Activated T-helper 1 cell treated with anti-CD3 and anti-CD28 coated beads, Interleukin-12 subunit alpha, Interleukin-12 subunit beta, Interleukin-2, Interleukin-4 antibody, amounts not matched to agents 30 ng/mL and 10 ng/mL and 1 ng/mL, durations not matched to agents 14 hours and 24 hours and 36 hours (primary cell): ENCODE measurements at places on chromosomes 4 and X. TPM values are rescaled to one million over a fixed set of nuclear protein-coding genes. Genes with fewer than 3 reads are reported as not detected.

The SPON2 gene
- 12.1 and 16.3 TPM in 2 replicates for total RNA-seq

The MAPK10 gene
- total RNA-seq, result not detected in 2 replicates

The CXCL3 gene
- total RNA-seq, result 0.18 TPM in 1 of 2 replicates, not detected in the other

The MED12 gene
- 59.9 and 65.4 TPM in 2 replicates for total RNA-seq

The ACE2 gene
- 0.10 TPM in 1 of 2 replicates, not detected in the other for total RNA-seq

The RAB39B gene
- 11.4 and 12.5 TPM in 2 replicates for total RNA-seq

DNA sequence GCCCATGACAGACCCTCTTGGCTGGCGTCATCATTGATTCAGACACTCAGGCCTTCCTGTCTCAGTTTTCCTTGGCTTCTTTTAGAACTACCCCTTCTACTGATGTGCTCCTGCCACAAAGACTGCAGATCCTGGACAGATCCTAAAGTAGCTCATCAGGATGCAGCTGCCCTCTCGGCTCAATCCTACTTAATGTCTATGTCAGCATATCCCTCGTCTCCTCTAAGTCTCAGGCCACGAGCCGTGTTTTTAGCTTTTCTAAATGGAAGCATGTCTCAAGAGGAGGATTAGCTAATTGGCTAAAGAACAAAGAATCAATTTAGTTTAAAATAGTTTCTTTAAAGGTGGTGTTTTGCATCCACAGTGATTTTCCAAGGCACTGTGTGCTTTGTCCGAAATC, 447.7 kb downstream of the STIM2 start:
- DNase-seq, result no peak

GRCh38 chr4:189050643-189051042, 890.0 kb upstream of the FRG1 start:
- DNase-seq, result no peak

- DNase-seq, result no peak
Measured at GRCh38 chr4:8773124-8773931, 98.3 kb downstream of the HMX1 start.

DNA sequence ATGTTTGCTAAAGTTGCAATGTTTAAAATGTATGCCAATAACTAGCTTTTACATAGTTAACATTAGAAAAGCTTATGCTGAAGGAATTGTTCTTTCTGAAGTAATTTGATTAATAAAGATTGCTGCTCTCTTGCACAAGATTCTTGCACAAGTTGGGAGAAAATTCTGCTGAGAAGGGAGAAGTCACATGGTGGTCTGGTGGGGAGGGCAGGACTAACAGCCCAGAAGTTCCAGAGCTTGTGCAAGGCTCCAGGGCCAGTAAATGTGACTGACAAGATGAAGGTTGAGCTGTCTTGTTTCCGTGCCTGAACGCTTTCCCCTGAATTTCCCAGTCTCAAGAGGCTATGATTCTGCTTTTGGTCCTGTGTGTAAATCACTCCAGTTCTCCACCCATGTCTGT, 112.9 kb upstream of the VCX start:
- DNase-seq, result no peak

DNA sequence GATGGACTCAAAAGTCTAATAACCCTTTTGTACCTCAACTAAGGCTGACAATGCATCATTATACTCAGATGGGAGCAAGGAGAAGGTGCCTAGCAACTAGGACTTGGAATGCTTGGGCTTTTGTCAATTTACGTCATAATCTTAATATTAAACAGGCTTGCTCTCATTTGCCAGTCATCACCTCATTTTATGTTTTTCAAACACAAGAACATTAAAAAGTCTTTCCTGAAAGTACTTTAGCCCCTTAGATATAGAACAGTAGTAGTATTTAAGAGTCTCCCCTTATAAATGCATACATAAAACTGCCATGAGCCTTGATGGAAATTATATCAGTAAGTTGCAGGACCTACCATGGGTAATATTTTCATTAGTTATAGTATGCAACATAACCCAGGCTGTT, 150.7 kb upstream of the INTU start:
- DNase-seq, result no peak

DNA sequence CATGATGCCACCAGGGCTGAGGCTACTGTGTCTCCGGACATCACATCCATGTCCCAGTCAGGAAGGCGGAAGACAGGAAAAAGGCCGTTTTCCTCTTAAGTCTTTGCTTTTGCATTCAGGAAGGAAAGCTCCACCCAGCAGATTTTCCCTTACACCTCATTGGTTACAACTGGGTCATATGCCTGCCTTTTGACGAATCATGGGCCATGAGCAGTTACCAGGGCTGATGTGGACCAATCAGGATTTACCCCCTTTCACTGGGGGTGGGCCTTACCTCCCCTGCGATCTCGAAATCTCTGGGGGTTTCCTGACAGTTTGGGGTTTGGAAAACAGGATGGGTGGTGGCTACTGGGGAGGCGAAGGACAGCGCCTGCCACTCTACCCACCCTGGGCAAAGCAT, 52.5 kb upstream of the GRPEL1 start:
- no peak for DNase-seq

GRCh38 chr4:152468408-152468807, 67.5 kb downstream of the FBXW7 start:
- DNase-seq, result no peak

GRCh38 chr4:127870688-127871087, 10.0 kb upstream of the PLK4 start:
- no peak for DNase-seq

DNA sequence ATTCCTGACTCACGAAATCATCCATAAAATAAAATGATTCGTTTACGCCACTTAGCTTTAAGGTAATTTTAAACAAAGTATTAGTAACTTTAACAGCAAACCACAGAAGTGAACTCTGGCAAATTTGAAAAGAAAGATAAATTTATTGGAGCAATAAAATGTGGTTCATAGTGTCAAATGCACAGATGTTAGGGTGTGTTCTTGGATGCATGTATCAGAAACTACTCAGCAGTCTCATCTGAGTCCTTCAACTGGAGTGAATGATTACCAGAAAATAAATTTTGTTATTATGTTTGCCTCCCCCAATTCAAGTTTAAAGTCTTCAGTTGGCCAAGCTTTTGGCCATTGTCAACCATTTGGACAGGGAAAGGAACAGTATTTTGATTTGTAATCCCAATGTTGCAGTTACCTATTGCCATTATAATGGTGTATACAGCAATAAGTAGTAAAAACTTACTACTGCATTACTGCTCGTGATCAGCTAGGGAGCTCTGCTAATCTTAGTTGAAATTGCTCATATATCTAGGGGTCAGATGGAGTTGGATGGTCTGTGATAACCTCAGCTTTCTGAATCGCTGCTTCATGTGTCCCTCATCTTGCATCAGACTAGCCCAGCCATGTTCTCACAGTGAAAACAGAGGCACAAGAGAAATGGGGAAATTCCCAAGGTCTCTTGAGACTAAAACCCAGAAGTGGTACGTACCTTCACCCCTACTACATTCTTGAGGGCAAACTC, 254.6 kb upstream of the KCNIP4 start:
- no peak for DNase-seq

DNA sequence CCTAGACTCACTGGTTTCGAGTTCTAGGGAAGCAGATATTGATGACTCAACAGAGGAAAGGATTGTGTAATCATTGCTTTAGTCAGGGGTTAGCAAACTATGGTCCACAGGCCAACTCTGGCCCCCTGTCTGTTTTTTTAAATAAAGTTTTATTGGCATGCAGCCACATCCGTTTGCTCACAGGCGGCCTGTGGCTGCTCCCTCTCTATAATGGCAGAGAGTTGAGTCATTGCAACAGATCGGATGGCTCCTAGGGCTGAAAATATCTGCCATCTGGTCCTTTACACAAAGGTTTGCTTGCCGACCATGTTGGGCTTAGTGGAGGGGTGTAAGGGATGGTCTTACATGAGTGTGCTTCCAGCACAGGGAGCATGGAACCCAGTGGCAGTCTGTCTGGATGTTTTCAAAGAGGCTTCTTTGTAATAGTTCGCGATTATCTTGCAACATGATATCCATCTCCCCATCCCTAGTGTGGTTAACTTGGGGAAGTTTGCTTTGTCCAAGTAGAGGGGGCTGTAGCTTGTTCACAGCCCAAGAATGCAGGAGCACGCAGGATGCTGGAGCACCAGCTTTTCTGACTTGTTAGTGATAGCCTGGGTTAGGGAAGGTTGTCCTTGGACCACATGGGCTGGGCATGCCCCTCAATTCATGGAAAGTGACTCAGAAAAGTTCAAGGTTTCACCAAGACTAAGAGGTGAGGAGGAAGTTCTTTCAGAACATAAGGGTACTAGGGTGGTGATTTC, 59.3 kb upstream of the CLDN34 start:
- no peak for DNase-seq

- DNase-seq, result no peak
Measured at GRCh38 chr4:113276464-113277170, 227.2 kb downstream of the ANK2 start.

GRCh38 chr4:180028682-180029081, 2214.5 kb upstream of the TENM3 start:
- no peak for DNase-seq

GRCh38 chrX:106791495-106791894, 11.0 kb upstream of the TBC1D8B start:
- DNase-seq, result no peak

- no peak for DNase-seq
Measured at GRCh38 chr4:76458297-76458696, 23.3 kb downstream of the SHROOM3 start.

- no peak for DNase-seq
Measured at GRCh38 chrX:42456176-42456700, 321.7 kb downstream of the PPP1R2C start.

DNA sequence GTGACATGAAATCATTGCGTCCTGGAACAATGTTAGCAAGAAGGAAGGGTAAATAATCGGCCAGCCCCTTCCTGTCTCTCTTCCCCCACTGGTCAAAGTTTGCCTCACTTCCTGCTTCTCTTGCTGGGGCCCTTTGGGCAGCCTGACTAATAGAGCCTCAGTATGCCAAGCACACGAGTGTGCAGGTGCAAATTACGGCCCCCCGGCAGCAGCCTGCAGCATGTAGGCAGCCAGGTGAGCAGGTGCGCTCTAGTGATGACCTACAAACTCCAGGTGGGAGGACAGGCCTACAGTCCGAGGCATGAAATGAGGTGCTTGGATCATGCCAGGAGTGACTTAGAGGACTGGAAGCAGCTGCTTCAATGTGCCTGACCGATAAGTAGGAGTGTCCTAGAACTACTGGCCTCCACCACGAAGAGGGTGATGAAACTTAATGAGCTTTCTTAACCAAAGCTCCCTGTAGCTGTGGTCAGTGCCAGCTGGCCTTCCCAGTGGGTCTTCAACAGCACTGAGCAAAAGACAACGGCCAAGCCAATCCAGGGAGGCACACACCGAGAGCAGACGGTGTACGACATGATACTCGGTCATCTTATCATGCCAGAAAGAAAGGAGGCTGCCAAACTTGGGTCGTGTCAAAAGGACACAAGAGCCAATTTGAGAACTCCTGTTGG, 26.1 kb upstream of the FAT1 start:
- DNase-seq, result no peak

DNA sequence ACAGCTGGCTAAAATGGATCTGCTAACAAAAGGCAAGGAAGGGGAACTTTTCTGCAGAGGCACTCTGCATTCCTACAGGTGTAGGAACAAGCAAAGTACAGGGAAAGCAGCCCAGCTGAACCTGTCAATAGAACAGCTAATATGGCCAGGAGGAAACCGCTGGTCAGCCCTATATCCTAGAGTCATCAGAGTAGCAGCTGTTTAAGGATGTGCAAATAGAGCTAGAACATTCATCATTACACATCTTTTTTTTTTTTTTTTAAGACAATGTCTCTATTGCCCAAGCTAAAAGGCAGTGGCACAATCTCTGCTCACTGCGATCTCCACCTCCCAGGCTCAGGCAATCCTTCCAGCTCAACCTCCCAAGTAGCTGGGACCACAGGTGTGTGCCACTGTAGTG, 163.0 kb downstream of the BTC start:
- no peak for DNase-seq

DNA sequence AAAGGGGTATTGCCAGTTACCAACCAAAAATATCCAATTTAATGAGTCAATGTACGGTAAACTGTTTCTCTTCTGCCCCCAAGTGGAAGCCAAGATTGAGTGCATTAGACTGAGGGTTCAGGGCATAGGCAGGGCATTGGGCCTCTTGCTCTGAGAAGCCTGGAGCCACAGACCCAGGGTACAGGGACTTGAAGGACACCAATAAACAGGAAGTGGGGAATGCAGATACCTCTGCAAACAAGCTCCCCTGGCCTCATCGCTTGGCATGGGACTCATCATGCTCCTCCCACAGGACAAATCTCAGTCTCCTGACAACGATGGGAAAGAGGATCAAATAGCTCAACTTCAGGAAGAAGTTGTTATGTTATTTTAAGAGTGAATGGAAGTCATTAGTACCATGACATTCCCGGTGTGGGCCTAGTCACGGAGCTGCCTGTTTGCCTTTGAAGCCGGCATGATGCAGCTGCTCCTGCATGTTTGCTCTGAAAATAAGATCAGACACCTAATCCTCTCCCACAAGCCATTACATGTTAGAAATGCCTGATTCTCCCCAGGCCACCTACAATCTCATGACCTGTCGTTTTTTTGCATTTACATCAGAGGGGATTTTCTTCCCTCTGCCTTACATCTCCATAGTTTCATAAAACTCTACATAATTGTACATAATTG, 224.2 kb downstream of the RCHY1 start:
- DNase-seq, result no peak

DNA sequence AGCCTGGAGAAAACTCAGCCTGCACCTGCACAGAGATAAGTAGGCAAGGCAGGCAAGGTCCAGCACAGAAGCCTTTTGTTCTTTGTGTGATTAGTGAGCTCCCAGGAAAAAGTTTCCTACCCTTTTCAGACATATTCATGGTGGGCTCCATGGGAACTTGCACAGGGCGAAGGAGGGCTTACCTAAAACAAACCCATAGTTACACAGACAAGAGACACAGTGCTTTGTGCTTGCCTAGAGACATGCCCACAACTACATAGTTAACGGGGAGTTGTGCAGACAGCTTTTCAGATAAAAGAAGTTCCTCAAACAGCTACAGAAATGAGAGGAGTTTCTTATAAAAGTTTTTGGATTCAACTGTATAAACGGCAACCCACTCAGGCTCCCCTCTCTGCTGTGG, 180.5 kb downstream of the GLUD2 start:
- DNase-seq, result no peak

DNA sequence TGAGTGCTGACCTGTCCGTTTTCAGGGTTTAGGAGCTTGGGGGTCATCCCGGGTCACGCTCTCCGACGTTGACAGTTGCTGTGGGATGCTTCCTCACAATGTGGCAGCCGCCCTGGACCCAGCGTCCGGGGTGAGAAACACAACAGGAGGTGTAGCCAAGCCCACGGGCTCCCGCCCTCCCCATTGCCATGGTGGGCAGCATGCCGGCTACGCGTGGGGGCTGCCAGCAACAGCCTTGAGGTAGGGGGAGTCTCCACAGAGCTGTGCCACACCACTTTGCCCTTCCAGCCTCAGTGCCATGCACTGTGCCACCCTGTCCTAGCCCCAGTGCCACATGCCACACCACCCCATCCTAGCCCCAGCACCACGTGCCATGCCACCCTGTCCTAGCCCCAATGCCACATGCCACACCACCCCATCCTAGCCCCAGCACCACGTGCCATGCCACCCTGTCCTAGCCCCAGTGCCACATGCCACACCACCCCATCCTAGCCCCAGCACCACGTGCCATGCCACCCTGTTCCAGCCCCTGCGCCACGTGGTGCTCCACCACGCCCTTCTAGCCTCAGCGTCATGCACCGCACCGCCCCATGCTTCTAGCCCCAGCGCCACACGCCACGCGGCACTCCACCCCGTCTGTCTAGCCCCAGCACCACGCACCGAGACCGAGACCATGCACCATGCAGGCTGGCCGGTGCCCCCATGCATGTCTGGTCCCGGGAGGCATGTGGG, 8.5 kb upstream of the HGFAC start:
- DNase-seq, result no peak
